ENCODE measurements at places on chromosomes 2 and 18. TPM values are rescaled to one million over a fixed set of nuclear protein-coding genes. Genes with fewer than 3 reads are reported as not detected.

KLHL30 gene
- total RNA-seq: 12.2 TPM

- no peak overlapping the region for H3K4me3 ChIP-seq
- peaks cover 22% of the 10 kb centered on the region for H3K4me1 ChIP-seq
- no peak overlapping the region for H3K27ac ChIP-seq
- peaks cover 5% of the 10 kb centered on the region for H3K27me3 ChIP-seq
Observed at GRCh38 chr2:6820903-6821584, 44.7 kb downstream of the CMPK2 start.

DNA sequence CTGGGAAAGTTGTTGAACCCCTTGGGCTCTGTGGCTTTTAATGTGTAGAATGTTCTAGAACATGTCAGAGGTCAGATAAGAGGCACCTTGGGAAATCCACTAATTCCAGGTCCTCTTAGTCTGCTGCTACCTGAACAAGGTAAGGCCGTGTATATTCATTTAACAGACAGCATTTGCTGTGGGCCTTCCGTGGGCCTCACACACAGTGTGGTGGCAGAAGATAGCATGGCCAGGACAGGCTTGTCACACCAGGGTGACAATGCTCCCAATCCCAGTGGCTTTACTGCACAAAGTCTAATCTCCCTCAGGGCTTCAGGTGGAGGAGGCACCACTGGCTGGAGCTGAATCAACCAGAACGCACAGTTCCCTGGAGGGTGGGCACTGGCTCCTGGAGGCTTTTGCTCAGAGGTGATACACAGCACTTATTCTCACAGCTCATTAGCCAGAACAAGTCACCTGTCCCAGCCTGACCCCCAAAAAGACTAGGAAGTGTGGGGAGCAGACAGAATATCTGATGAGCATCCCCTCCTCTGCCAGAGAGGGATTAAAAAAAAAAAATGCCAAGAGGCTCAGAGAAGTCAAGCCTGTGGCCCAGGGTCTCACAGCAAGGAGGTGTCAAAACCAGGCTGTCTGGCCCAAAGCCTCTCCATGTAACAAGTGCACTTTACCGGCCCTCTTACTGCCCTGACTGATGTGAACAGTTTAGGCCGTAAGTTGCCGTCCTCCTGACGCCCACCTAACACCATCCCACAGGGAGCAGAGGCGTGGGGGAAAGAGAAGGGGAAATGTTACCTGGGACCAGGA is 216.9 kb upstream of the RAB6C start:
- peaks cover 17% of the 10 kb centered on the region for H3K27me3 ChIP-seq
- DNase-seq: no peak
- H3K4me1 ChIP-seq: peaks cover 3% of the 10 kb centered on the region
- H3K36me3 ChIP-seq: no peaks in the 10 kb centered on the region
- H3K4me3 ChIP-seq: no peak overlapping the region

GRCh38 chr2:44155666-44156446 is 12.8 kb upstream of the PPM1B start:
- no peaks in the 10 kb centered on the region for H3K36me3 ChIP-seq
- H3K4me1 ChIP-seq: peaks cover 8% of the 10 kb centered on the region
- no peak for DNase-seq
- no peak overlapping the region for H3K4me3 ChIP-seq
